ENCODE measurements at places on chromosomes 16 and 17. TPM values are rescaled to one million over a fixed set of nuclear protein-coding genes. Genes with fewer than 3 reads are reported as not detected.

GUCY2D gene
- total RNA-seq: not detected

BRIP1 gene
- total RNA-seq: 8.8 TPM

HSPB9 gene
- total RNA-seq: not detected

DNA sequence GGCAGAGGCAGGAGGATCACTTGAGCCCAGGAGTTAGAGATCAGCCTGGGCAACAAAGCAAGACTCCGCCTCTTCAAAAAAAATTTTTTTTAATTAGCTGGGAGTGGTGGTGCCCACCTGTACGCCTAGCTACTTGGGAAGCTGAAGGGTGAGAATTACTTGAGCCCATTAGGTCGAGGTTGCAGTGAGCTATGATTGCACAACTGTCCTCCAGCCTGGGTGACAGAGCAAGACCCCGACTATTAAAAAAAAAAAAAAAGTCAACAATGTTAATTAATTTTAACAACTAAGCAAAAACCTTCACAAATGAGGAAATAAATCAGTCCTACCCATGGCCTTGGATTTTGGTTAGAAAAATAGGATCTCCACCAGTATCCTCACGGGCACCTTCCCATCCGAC is 5.4 kb downstream of the DHX58 start:
- DNase-seq: no peak

DNA sequence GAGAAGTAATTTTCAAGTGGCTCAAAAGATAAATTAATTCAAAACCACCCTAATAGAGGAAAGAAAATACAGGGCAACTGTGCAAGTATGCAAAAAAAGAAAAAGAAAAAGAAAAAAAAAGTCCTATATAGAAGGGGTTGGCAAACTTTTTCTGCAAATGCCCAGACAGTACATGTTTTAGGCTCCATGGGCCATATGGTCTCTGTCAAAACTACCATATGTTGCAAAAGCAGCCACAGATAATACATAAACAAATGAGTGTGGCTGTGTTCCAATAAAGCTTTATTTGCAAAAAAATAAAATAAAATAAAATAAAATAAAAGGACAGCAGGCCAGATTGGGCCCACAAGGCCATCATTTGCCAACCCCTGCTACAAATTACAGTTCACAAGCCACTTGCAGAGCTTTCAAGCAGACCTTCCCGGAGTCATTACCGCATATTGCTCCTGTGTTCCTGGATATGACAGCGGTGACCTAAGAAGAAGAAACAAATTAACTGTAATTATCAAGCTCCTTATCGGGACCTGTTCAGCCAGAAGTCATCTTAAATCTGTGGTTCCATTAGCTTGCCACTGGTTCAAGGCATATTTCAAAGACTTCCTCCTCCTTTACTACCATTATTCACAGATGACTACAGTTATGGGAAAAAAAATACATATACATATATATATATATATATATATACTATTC is 15.9 kb downstream of the ZC3H7A start:
- DNase-seq: no peak

TLCD1 gene
- total RNA-seq: 28.8 TPM

GRCh38 chr17:58694826-58695225 is 2.4 kb downstream of the RAD51C start:
- DNase-seq: no peak

GRCh38 chr16:64826374-64826773 is 295.5 kb downstream of the CDH11 start:
- no peak for DNase-seq

MIS12 gene
- 18.7 TPM for total RNA-seq

SLC2A4 gene
- total RNA-seq: 0.03 TPM

GRCh38 chr17:71022758-71023157 is 853.4 kb downstream of the KCNJ2 start:
- DNase-seq: no peak

DNA sequence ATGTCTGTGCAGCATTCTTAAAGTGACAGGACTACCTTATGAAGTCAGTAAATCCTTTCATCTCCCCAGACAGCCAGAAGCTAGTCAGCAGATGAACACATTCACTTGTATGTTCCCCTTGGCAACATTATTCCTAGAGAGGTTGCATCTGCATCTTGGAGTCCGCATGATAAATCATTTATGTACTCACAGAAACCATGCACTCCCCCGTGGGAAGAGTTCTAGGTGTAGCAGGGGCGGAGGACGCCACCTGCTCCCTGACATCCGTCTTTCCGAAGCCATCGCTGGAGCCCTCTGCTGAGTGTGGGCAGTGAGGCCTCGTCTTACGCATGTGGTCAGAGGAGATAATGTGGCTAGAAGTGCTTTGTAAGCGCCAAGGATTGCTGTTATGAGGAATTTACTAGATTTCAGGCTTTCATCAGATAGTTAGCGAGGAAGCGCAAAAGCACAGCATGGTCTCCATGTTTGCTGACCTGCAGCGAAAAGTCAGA is 144.5 kb downstream of the RPTOR start:
- DNase-seq: no peak

C17orf100 gene
- total RNA-seq: 0.23 TPM

GRCh38 chr16:79436885-79437284 is 163.7 kb downstream of the MAF start:
- DNase-seq: no peak

GRCh38 chr16:27214084-27214961 is 11.0 kb downstream of the KDM8 start:
- DNase-seq: no peak

OTOA gene
- 0.11 TPM for total RNA-seq

DNA sequence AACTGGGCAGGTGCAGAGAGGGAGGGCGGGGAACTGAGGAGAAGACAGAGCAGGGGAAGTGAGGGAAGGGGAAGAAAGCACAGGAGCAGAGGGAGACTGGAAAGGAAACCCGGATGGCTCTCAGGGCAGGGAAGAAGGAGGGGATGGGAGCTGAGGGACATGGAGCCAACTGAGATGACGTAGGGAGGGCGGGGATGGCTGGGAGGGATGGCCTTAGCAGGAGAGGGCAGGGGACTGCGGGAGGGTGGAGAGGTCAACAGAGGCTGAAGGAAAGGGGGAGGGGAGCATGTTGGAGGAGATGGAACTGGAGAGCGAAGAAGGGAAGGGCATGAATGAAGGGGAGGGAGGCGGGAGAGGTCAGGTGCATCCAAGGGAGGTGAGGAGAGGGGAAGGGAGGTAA is 81.9 kb downstream of the KCNJ12 start:
- no peak for DNase-seq

- no peak for DNase-seq
Observed at GRCh38 chr17:21245639-21246084, 7.5 kb downstream of the NATD1 start.

DNA sequence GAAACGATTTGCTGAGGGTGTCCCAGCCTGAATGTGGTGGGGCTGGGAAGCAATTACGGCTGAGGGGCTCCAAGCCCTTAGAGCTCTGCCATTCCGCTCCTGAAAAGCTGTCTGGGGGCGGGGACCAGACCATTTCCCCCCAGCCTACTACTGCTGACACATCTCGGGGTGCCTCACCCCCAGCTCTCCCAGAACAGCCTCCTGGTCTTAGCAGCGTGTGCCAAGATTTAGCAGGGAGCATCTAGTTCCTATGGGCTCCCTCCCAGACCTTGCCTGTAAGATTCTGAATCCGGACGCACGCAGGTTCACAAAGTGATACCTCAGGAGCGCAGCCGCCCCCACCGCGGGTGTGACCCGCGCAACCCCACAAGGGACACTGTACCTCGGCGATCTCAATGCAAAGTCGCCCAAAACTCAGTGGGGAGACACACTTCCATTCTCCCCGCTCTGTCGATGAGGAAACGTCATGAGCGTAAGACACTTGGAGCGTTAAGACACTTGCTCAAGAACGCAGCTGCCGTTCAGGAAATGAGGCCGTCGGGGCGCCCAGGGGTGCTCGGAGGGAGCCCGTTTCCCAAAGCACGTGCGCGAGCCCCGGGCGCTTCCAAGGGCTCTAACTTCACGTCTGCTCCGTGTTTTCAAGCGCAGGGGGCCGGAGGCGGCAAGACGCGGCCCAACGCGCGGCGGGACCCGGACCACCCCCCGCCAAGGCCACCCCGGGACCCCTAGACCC is 629 bp downstream of the GEMIN4 start:
- no peak for DNase-seq

DNA sequence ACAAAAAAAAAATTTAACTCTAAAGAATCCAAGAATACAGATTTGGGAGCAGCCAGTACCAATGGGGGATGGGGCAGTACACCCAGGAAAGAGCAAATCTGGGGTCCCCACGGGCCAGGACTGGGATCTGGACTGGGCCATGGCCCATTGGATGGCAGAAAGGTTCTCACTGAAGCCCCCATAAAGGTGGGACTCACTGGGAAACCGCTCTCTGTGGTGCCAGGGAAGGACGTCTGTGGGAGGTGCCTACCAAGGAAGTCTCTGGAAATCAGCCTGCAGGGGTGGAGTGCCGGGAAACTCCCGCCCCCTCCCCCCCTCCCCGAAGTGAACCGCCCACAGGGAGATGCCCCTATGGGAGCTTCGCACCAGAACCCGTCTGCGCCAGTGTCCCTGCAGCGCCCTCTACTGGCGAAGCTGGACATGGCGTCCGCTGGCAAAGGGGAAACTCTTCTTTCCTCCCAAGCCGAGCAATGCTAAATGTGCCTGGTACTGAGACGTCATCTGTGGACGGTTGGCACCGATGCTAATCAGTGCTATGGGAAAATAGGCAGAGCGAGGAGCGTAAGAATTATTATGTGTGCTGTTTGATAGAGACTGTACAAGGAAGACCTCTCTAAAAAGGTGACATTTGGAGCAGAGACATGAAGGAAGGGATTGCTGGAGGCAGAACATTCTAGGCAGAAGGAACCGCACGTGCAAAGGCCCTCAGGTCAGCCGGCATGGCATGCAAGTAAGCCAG is 671.1 kb downstream of the WWOX start:
- peak; percentile 32 for DNase-seq

KRTAP9-7 gene
- not detected for total RNA-seq

GRCh38 chr17:45894022-45894784 is at the start of gene MAPT:
MAPT (plus strand) TSS chr17:45894554; CDS start chr17:45962338, 67,784 bp downstream.
- peak; percentile 87 for DNase-seq

GRCh38 chr16:49700251-49701064 is 155.5 kb downstream of the ZNF423 start:
- no peak for DNase-seq

GLYR1 gene
- 45.8 TPM for total RNA-seq

CLDN9 gene
- total RNA-seq: not detected

NEUROD2 gene
- not detected for total RNA-seq

DNA sequence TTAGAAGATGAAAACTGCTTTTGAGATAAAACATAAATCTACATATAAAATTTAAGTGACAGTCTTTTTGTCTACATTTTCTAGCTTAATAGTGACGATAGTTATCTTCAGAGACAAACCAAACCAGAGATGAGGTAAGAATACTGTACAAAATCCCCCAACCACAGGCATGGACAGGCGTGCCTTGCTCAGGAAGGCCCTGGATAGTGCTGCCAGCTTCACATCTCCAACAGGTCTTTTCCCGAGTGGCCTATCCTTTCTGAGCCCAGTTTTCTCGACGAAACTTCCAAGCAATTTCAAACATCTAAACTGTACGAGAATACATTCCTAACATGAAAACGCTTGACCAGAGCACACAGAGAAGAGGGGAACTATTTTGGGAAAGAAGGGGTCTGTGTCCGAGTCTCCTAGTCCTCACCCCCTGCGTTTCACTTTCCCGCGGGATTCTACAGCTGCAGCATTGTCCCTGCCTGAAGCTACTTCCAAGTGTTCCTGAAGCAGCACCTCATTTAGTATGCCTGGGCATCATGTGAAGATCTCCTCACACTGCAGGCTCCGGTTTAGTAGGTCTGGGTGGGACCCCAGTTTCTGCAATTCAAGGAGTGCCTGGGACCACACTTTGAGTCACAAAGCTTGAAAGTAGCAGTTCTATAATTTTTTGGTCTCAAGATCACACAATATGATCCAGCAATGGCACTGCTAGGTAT is 37.8 kb downstream of the GNA13 start:
- DNase-seq: no peak

DNA sequence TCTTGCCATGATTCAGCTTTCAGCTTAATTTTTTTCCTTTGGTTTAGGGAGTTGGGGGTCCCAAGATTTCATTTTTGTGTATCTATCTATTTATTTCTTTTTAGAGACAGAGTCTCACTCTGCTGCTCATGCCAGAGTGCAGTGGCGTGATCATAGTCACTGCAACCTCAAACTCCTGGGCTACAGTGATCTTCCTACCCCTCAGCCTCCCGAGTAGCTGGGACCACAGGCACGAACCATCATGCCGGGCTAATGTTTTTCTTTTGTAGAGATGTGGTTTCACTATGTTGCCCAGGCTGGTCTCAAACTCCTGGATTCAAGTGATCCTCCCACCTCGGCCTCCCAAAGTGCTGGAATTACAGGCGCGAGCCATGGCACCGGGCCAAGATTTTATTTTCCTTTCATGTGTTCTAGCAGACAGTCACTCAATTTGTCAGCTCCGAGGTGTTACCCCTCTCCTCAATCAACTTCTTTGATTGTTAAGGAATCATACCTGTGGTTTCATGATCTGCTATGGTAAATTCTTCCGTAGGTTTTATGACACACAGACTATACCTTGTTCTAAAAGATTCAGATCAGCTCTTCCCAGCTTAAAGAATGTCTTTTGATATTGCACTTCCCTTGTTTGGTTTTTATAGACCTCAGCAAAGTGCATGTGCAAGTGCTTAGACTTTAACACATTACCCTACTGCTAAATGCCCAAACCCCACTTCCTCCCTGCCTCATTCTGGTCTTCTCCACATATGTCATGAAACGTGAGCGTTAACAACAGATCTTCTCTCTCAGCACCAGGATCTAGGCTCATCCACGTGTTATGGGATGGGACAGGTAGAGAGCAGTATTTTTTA is 13.0 kb downstream of the UNC45B start:
- DNase-seq: no peak

MYH2 gene
- total RNA-seq: not detected

TP53TG3 gene
- 3.7 TPM for total RNA-seq

NTN1 gene
- not detected for total RNA-seq

GRCh38 chr16:51763072-51763661 is 612.1 kb upstream of the SALL1 start:
- no peak for DNase-seq

DHRS7C gene
- total RNA-seq: not detected

- no peak for DNase-seq
Observed at GRCh38 chr17:8900626-8901585, 33.4 kb upstream of the PIK3R6 start.

DNA sequence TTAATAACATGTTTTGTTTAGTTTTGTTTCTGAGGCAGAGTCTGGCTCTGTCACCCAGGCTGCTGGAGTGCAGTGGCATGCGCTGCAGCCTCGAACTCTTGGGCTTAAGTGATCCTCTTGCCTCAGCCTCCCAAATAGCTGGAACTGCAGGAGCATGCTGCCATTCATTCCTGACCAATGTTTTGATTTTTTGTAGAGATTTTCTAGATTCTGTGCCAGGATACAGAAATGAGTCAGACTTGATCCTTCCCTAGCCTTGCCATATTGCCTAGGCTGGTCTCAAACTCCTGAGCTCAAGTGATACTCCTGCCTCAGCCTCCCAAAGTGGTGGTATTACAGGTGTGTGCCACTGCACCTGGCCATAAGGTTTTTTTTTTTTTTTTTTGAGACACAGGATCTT is 17.7 kb downstream of the TAOK1 start:
- DNase-seq: peak; percentile 34

- no peak for DNase-seq
Observed at GRCh38 chr16:28288114-28288513, 4.2 kb upstream of the SBK1 start.

GRCh38 chr17:74123866-74124444 is 79.5 kb upstream of the RPL38 start:
- DNase-seq: no peak

TOX3 gene
- not detected for total RNA-seq

C17orf67 gene
- 1.6 TPM for total RNA-seq

GRCh38 chr17:7889166-7889955 is 772 bp downstream of the CHD3 start:
- peak; percentile 78 for DNase-seq

ZNF207 gene
- 161 TPM for total RNA-seq

ZPBP2 gene
- not detected for total RNA-seq

GRCh38 chr17:32533296-32533695 is 46.5 kb downstream of the CDK5R1 start:
- DNase-seq: no peak

All from HT1080 (cell line).